ENCODE measurements at places on chromosomes 11 and 22.

DNA sequence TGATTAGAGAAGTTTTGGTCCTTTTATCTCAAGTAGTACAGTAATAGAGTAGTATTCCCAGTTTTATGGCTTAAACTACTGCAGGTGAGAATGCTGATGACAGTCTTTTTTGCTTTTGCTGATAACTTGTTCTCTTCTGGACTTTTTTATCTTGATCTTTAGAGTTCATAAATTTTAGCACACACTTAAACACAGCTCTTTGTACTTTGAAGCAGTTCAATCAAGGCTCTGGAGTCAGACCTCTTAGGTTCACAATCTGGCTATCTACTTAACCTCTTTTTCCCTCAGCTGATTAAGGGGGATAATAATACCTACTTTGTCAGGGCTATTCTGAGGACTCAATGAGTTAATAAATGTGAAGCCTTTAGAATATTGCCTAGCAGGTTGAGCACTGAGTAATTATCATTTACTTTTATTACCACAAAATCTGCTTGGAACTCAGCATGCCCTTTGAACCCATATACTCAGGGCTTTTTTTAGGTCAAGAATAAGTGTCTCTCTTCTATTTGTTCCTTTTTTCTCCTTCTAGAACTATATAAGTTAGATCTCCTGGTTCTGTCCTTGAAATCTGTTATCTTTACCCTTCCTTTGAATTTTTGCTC is 51.9 kb downstream of the CSTF3 start:
- no peak for DNase-seq

GRCh38 chr11:45155627-45156180 is 9.3 kb downstream of the PRDM11 start:
- no peak for DNase-seq

DNA sequence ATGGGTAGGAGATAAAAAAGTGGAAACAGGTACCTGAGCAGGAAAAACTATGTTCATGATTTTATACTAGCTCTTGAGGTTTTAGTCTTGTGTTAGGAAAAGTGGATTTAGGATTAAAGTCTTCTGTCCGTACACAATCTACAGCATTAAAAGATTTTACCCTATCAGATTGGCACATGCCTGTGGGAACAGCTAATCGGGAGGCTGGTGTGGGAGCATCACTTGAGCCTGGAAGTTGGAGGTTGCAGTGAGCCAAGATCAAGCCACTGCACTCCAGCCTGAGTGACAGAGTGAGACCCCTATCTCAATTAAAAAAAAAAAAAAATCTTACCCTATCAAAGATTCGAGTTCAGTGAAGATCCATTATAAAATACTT is 12.2 kb upstream of the CRKL start:
- no peak for DNase-seq

DNA sequence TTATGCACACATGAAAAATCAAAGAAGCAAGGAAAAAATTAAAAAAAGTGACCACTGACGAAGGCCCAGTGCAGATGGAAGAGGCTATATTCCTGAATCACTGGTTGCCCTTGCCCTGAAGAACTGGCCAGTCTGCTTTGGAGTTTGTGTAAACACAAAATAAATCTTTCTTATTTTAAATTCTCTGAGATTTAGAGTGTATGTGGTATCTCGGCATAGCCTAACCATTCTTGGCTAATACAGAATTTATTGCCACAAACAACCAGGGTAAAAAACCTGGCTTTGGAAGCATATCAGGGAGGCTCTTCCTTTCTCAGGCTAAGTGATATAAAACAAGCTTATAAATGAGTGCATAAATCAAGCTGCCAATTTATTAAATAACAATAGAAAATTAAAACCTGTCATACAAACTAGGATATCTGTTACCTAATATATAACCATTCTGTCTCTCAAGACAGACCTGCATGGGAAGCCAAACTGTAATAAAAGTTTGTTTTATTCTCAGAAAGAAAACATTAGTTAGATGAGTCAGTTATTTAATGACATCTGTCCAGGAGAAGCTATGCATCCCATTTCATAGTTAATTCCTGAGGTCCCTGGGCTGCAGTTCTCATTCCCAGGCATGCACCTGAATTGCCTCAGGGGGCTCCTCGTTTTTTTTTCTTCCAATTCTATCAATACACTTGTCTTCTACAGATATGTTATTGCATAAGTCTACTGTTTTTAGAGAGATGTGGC is 6.1 kb upstream of the TMEM135 start:
- no peak for DNase-seq

- DNase-seq: no peak
These were observed 3.6 kb downstream of the ARHGAP8 start for GRCh38 chr22:44755956-44756361.

DNA sequence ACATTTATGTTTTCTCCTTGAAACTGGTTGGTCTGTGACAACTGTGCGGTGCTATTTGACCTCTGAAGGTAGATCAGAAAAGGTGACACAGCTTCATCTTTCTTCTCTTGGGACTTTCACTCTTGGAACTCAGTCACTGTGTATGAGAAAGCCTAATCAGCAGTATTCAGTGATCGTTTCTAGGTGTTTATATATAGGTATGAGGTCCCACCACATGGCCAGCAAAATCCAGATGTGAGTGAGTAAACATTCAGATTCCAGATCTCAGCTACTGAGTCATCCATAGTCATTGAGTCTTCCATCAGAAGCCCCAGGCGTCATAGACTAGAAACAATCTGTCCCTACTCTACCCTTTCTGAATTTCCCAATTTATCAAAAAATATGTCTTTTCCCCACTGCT is 117.3 kb upstream of the CTSC start:
- DNase-seq: no peak

DNA sequence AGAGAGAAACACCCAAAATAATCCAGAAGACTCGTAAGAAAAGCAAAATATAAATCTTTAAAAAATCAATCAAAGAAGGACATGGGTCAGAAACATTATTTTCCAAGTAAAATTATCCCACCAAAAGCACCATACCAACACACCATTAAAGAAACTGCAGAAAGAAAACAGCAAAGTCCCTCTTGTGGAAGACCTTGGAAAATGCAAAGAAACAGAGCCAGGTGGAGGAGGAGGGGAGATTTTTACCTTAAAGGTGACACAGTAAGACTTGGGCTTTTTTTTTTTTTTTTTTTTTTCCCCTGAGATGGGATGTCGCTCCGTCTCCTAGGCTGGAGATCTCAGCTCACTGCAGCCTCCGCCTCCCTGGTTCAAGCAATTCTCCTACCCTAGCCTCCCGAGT is 123.8 kb downstream of the LARGE1 start:
- DNase-seq: no peak

- DNase-seq: no peak
These were observed 45.4 kb upstream of the ATXN10 start for GRCh38 chr22:45626198-45626651.

- DNase-seq: no peak
These were observed 53.5 kb downstream of the CYTH4 start for GRCh38 chr22:37335806-37336199.

DNA sequence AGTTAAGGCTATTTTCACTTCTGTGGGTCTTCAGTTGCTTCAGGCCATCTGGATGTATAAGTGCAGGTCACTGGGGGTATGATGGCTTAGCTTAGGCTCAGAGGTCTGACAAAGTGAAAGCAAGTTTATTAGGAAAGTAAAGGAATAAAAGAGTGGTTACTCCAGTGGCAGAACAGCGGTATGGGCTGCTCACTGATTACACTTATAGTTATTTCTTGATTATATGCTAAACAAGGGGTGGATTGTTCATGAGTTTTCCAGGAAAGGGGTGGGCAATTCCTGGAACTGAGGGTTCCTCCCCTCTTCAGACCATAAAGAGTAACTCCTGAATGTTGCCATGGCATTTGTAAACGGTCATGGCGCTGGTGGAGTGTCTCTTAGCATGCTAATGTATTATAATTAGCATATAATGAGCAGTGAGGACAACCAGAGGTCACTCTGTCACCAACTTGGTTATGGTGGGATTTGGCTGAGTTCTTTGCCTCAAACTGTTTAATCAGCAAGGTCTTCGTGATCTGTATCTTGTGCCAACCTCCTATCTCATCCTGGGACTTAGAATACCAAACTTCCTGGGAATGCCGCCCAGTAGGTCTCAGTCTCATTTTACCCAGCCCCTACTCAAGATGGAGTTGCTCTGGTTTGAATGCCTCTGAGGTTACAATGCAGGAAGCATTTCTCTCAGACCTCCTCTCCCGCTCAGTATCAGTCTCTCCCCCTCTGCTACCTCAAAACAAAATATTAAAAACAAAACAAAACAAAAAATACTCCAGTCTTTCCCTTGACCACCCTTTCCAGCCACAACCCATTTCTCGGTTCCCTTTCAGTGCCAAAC is 106.6 kb upstream of the SLC22A12 start:
- no peak for DNase-seq

- no peak for DNase-seq
These were observed 136.0 kb downstream of the C11orf58 start for GRCh38 chr11:16874275-16874975.

DNA sequence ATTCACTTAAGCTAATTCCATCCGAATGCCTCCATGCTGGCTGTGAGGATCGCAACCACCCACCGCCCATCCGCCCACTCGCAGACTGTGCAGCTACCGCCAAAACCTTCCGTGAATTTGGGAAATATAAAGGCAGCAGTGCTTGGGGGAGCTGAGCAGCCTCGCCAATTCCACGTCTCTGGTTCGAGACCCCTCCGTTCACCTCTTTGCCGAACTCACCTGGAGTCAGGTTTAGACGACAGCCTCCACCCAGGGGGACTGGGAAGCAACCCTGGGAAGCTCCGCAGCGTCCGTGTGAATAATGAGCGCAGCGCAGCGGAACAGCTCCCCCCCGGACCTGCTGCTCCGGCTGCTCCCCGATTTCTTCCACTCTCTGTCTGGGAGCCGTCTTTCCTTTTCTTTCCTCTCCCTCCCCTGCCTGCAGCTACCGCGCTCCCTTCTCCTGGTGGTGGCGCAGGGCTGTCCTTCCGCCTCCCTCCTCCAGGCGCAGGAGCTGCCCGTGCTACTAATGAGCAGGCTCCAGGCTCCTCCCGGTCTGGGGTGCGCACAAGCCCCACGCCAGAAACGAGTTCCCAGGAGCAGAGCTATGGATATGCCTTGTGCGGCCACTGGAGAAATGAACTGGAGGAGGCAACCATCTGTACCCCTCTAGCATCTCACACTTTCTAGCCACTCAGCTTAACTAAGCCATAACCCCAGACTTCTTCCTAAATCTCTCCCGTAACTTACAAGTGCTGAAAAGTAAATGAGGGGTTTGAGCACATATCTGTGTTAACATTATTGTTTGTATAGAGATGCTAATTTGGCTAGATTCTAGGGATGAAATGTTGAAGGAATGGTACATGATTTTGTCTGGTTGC is 107.3 kb downstream of the XKR3 start:
- no peak for DNase-seq

- DNase-seq: no peak
These were observed 25.7 kb downstream of the ELFN2 start for GRCh38 chr22:37401401-37402183.

- DNase-seq: no peak
These were observed 3.3 kb downstream of the FGF19 start for GRCh38 chr11:69700278-69701140.

DNA sequence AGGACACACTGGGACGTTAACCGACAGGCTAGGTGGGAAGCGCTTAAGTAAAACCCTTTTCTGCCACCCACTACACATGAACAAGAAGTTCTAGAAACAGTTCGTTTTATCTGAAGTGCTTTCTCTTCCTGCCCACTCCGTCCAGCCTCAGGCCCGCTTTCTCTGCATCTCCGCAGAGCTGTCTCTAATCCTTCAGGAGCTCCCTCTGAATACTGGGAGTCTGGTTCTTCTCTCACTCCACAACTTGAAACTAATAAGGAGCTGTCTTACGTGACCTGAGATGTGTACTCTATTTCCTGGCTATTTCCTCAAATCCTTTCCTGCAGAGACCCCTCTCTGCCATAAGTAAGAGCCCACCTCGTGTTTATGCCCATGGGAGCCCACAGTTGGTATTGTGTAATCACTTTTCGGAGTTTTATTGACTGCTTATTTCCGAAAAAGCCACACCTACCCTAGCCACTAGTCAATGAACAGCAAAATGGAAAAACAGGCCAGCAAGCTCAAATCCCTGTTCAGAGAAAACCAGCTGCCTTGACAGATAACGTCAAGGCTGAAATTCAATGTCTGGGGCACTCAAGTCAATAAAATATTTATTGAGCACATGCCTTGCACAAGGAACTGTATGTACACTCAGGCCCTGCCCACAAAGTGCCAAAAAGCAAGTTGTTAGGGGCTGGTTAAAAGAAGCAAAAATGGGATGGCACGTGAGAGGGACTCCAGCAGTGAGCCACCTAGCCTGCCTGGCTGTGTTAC is 4.9 kb downstream of the PC start:
- DNase-seq: no peak

- DNase-seq: no peak
These were observed 149.4 kb downstream of the NXPE2 start for GRCh38 chr11:114827736-114828135.

GRCh38 chr22:39873965-39874364 is 19.6 kb downstream of the ENTHD1 start:
- DNase-seq: no peak

DNA sequence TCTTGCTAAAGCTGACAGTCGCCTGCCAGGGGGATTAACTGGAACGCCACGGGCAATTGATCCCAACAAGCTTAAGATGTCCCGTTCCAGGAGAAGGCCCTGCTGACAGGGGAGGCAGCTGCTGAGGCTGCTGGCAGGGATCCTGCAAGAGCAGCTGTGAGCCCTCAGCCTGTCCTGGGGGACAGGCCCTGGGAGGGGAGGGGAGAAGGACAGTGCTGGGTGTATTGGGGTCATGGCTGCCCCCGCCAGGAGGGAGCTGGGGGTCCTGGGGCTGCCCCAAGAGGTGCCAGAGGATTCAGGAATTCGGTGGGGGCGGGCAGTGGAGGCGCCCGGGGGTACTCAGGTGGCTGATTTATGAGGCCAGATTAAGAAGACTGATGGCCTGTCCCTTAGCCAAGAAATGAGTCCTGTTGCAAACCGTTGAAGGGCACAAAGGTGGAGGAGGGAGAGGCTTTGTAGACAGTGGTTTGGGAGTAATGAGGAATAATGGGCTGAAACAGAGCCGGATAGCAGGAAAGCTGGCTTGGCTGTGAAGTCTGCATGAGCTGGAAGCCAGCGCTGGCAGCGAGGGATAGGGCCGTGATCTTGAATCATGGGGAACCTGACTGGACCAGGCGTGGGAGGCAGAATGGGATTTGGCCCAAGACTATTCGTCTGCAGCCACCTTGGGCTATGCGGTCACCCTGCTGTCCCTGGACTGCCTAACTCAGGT is 133.5 kb downstream of the CACNA1I start:
- DNase-seq: no peak

DNA sequence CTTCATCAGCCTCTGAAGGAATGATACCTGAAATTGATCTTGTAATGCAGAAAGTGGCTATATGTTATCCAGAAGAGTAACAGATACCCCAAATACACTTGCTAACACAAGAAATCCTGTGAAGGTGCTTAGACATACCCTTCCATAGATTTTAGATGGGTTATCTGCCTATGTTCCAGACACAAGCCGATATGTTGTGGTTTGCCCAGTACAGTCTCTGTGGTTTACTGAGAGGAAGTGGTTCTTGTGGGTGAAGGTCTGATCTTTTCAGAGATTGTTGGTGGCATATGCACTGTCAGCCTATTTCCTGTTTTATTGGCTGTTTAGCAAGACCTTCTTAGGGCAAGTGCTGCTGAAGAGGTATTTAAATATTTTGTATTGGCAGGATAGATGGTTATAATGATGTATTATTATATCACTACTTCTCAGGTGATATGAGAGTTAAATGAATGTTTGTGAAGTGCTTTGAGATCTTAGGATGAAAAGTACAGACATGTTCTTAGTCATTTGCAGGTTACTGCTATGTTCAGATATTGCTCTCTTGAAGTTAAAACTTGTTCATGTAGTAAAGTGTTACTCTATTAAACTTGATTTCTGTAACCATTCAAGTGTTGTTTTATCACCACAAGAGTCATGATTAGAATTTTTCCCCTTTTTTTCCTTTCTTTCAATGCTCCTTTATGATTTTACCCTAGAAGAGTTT is 8.2 kb downstream of the ARHGEF12 start:
- DNase-seq: peak; percentile 35

Data from activated naive CD8-positive, alpha-beta T cell treated with anti-CD3 and anti-CD28 coated beads for 36 hours (primary cell).